Esophagus squamous epithelium (tissue), 5 donors: ENCODE measurements at places on chromosomes 7 and 10.

GRCh38 chr7:128113839-128114238 lies 82.6 kb upstream of the LRRC4 start:
- no peak for DNase-seq

DNA sequence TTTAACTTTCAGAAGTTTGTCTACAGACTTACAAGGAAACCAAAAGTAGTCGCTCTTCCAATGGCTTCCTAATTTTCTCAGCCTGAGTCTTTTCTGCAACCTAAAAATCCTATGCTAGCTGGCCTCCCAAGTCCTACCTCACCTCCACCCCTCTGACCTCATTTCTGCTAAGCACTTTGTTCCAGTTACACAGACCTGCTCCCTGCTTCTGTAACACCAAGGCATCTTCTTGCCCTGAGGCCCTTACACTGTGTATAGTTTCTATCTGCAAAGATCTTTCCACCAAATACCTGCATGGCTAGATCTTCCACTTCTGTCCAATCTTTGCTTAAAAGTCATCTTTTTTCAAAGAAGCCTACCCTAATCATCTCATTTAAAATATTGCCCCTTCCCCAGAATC lies 1.9 kb upstream of the SNX13 start:
- no peak for DNase-seq

GRCh38 chr10:29253690-29254029 lies 35.2 kb upstream of the LYZL1 start:
- no peak for DNase-seq

DNA sequence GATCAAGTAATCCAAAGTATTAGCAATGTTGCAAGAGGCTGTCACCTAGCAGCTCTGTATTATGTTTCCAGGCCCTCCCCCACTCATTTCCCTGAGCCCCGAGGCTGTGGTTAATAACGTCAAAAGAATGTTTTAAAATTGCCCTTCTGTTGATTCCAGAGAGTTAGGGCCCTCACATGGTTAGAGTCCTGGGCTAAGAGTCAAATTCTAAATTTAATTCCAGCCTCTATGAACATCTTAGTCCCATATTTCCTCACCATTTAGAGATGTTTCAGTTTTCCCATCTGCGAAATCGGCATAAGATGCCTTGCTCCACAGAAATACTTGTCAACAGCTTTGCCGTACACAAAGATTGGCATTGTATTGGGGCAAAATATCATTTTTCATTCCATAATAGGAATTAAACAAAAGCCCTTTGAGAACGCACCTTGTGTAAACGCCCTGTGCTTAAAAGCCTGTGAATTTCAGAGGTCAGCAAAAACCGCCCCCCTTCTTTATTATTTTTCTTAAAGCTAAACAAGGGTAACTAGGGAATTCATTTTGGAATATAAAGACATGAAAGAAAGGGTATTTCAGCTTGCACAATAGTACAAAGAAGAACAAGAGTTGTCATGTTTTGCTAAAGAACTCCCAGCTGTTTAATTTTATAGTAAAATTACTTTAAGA lies 135.8 kb downstream of the ARID5B start:
- DNase-seq: no peak

DNA sequence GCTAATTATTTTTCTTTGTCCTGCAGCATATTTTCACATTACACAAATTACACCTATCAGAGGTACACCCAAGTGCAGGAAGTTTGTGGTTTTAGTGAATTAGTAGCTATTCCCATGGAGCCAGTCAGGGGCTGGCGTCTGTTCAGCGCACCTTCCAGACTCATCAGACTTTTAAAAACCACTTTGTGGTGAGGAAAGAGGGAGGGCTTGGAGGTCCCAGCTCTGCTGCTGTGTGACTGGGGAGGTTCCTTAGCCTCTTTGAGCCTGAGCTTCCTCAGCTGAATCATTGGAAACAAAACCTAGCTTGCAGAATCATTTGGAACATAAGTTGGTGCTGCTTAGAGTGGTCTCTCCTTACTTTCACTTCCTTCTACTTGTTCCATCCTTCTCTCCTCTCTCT lies 175.4 kb downstream of the SORCS3 start:
- DNase-seq: no peak

DNA sequence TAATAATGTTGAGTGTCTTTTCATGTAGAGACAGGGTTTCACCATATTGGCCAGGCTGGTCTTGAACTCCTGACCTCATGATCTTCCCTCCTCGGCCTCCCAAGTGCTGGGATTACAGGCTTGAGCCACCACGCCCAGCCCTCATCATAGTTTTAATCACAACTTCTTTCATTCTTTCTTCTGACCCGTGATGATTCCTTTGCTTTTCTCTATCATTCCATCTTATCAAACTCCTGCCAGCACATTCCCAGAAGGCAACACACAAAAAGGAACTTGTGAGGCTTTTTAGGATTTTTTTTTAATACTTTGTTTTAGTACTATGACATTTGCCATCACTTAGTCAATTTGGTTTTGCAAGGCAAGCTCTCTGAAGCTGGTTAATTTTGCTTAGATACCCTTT lies 77.5 kb upstream of the MEOX2 start:
- DNase-seq: no peak

DNA sequence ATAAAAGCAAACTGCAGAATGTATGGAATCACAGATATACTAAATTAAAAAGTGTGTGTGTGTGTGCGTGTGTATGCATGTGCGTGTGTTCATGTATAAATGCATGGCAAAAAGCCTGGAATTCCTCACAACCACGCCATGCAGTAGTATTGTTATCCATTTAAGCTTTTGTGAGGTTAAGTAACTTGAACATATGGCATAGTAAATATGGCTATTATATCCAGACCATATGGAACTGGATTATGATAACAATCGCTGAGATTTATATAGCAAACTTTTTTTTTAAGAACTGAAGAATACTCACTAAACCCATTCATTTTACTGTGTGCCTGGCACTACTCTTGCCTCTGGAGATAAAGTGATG lies 22.3 kb upstream of the NANOS1 start:
- DNase-seq: no peak

GRCh38 chr10:99450624-99451498 lies 20.4 kb upstream of the GOT1 start:
- DNase-seq: no peak

DNA sequence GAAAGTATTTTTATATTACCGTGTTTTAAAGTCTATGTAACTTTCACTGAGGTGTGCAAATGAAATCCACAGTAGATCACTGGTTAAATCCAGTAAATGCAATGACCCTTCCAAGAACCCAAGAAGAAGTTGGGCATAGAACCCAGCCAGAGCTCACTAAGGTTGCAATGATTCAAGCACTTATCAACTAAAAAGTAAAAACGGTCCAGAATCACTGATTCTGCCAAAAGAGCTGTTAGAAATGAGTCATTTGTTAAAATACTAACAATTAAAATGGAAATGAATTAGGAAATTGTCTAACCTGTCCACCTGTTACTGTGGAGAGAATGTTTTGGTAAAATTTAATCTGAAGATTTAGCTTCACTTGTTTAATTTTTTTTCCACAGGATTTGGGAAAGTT lies 74.4 kb downstream of the ANK3 start:
- no peak for DNase-seq

DNA sequence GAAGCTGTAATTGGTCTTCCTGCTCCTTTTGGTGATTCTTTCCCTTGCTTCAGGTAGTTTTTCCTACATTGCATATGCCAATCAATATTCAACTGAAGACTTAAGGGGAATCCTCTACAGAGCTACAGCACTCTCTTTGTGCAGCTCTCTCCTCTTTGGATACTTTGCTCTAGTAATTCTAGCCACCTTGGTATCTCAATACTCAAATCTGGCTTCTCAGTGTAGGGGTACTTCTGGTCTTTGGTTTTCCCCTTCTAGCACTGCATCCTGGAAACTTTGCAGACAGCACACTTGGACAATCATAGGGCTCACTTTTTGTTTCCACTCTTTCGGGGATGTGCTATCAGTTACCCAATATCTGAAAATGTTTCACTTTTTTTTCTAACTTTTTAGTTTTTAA lies 9.9 kb downstream of the PHTF2 start:
- DNase-seq: no peak

GRCh38 chr7:2225336-2225735 lies 7.4 kb downstream of the MAD1L1 start:
- no peak for DNase-seq

- no peak for DNase-seq
Measured at GRCh38 chr7:33678569-33679335, 226.6 kb upstream of the BMPER start.

GRCh38 chr10:4144817-4145216 lies 359.8 kb upstream of the KLF6 start:
- DNase-seq: no peak

DNA sequence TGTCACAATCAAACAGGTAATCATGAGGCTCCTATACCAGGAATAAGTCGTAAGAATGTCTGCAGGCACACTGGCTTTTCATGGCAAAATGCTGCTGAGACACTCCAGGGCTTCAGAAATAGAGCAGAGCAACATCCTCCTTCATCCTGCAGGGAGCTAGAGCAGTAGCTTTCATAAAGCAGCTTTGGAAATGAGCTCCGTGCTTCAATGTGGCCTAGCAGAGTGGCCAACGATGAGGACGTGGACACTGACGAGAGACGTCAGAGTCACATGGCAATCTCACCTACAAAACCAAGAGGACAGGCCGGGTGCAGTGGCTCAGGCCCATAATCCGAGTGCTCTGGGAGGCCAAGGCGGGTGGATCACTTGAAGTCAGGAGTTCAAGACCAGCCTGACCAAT lies 9.8 kb downstream of the COBL start:
- DNase-seq: no peak

- DNase-seq: no peak
Measured at GRCh38 chr7:115110523-115110922, 188.6 kb downstream of the MDFIC start.

GRCh38 chr10:93945819-93946218 lies 47.9 kb upstream of the PLCE1 start:
- no peak for DNase-seq

DNA sequence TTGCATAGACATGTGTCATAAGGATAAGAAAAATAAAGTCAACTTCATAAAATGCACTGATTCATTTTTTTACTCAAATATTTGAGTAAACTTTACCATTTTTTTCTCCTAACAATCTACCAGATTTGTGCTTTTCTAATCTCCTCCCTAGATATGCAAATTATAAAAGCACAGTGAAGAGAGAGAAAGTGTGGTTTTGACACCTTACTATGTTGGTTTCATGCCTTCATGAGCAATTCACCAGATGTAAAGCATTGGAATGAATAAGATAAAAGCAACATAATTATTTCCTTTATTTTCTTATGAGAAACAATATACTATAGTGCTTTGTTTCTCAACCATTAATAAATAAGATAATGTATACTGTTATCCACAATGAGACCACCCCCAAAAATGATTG lies 432.5 kb upstream of the PCDH15 start:
- no peak for DNase-seq

GRCh38 chr10:14325325-14325955 lies 5.3 kb downstream of the FRMD4A start:
- DNase-seq: no peak

GRCh38 chr7:128104108-128104742 lies 73.0 kb upstream of the LRRC4 start:
- no peak for DNase-seq

GRCh38 chr10:13291821-13292773 lies 7.8 kb downstream of the PHYH start:
- DNase-seq: no peak

DNA sequence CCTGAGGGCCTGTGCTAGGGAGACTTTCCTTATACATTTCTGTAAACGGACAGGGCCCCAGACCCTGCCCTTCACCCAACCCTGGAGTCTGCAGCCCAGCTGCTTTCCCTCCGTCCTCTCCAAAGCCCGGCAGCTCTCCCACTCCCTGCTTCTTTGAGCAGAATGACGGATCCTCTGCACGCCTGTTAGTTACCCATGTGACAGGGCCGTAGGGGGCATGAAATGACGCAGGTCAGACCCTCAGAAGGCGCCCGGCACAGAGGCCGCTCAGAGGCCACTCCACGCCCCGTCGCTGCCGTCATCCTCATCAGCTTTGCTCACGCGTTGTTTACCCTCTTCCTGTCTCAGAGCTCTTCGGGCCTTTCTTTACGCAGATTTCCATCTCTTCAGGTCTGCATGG lies 60.2 kb upstream of the MKRN1 start:
- no peak for DNase-seq

DNA sequence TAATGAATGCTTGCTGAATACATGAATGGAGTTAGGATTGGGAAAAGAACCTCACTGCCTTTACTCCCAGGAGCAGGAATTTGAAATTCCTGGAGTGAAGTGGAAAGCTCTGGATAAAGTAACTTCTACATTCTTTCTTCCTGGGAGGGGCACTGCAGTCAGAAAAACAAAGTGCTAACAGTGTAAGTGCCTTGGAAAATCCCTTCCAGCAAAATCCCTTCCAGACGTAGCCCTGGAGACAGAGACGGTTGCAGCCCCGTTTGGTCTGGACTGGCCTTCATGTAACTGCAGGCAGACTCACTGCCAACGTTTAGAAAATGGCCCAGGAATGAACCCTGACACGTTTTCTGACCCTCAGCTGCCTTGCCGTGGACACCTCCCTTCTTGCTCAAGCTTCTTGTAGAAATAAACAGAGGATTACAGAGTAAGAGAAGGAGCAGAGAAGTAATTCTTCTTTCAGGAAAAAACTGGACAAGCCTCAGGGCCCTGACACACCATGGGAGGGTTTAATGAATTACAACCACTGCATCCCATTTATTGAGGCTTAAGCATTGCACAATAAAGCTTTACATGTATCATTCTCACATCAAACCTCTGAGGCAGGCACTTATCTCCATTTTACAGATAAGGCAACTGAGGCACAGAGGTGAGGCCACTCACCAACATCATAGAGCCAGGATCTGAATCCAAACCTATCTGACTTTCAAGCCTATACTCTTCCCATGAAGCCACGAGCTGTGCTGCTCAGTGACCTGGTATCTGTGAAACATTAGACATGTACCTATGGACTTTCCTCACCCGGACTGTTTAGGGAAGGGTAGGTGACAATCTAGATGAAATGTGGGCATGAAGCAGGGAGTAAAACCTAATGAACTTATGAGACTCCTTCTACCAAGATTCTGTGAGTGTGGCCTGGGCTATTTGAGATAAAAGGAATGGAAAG lies 7.8 kb downstream of the ITPRIP start:
- DNase-seq: no peak

DNA sequence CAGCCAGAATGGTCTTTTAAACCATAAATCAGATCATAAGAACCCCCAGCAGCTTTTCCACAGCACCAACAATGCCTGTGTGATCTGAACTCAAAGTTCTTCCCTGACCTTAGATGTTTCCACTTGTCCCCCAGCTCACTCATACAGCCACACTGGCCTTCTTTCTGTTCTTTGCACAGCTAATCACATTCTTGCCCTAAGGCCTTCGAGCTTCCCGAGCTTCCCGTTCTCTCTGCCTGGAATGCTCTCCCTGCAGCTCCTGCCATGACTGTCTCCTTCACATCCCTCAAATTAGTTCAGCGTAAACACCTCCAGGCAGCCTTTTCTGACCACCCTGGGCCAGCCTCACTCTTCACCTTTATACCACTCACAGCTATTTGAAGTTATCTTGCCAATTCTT lies 166.8 kb upstream of the NFE2L3 start:
- no peak for DNase-seq

- no peak for DNase-seq
Measured at GRCh38 chr7:132249256-132249971, 326.9 kb downstream of the PLXNA4 start.
